ENCODE measurements at places on chromosomes 4 and X.
A peak's percentile ranks its signal among the peaks of the same experiment; 100 is the strongest.

DNA sequence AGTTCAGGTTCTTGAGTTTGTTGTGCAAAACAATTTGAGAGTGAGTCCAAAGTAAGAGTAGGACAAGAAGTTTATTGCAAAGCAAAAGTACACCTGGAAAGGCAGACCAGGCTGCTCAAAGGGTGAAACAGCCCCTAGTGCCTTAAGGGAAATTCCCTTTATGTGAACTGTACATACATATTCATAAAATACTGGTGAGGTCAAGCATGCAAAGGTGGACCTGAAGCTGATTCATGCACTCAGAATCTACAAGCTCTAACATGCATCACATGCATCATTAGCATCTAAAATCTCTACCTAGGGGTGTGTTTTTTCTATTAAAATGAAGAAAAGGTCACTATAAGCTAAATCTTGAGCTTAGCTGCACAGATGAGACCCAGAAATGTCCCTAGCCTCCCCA is 266.9 kb downstream of the SPATA18 start:
- no peak for DNase-seq

GRCh38 chr4:3107691-3108121 is 33.2 kb downstream of the HTT start:
- no peak for DNase-seq

DNA sequence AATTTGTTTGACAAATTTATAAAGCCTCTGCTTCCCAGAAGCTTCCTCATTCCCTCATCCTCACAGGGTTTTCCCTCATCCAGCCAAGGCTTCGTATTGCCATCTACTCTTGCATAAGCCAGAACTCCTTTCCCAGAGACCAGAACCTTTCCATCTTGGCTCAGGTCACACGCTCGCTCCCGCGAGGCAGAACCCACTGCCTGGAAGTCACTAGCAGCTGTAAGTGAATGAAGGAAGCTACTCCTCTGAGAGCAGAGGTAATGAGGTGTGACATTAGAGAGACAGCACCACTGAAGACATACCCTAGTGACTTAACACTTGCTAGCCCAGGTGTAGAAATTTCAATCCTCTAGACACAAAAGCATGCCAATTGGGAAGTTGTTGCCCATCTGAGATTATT is 52.5 kb downstream of the LHFPL1 start:
- no peak for DNase-seq

- DNase-seq, result peak; percentile 85
Observed at GRCh38 chrX:132218100-132218812, 991 bp downstream of the RAP2C start.

DNA sequence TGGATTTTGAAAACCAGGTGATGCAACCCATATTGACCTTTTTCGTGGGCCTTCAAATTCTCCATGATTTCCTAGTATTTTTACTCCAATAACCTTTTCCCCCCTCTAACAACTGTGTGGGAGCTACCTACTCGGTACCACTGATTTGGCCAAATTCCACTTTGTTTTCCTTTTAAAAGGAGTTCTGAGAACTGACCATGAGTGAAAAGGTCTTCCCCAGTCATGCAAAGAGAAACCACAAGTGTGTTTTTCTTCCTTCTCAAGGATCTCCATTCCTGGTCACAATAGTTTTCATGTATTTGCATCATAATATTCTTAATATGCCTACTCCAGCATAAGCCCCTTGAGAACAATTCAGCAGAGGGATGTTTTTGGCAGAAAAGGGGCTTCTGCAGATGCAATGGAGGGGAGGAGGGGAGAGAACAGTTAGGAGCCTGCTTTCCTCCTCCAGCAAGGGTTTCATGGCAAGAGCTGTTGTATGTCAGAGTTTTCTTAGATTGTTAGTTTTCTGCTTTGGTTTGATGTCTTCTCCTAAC is 195.3 kb upstream of the ANXA3 start:
- no peak for DNase-seq

GRCh38 chr4:99683895-99684294 is 26.3 kb upstream of the C4orf54 start:
- no peak for DNase-seq
